ENCODE measurements at places on chromosomes 6 and 20.

DNA sequence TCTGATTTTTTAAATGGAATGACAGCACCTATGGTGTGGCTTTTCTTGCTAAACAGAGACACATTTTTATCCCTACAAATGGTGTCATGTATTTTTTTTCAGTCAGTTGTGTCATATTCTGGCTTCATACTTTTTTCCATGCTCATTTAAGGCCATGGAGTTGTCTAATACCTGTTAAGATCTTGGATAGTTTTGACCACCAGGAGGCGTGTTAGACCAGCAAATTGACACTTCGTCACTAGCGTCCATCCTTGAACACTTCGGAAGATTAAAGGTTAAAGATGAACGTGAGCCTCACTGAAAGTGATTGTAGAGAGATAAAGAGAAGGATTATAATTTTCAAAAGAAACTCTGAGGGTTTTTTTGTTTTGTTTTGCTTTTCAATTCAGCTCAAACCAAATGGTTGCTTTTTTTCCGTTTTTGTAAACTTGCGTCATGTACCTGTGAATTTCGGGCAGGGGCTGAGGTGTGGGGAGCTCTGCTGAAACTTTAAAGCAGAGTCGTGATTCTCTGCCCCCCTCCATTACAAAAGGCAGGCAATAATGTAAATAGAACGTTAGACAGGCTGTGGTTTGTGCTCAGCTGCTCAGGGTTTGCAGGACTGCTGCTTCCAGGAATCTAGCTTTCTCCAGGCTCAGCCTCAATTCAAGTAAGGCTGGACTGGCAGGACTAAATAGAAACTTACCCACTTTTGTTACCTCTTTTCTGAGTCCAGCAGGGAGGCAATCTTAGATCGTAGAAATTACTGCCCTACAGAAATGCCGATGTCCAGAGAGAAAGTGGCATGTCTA lies 245.1 kb downstream of the FOXA2 start:
- DNase-seq: peak; percentile 2

DNA sequence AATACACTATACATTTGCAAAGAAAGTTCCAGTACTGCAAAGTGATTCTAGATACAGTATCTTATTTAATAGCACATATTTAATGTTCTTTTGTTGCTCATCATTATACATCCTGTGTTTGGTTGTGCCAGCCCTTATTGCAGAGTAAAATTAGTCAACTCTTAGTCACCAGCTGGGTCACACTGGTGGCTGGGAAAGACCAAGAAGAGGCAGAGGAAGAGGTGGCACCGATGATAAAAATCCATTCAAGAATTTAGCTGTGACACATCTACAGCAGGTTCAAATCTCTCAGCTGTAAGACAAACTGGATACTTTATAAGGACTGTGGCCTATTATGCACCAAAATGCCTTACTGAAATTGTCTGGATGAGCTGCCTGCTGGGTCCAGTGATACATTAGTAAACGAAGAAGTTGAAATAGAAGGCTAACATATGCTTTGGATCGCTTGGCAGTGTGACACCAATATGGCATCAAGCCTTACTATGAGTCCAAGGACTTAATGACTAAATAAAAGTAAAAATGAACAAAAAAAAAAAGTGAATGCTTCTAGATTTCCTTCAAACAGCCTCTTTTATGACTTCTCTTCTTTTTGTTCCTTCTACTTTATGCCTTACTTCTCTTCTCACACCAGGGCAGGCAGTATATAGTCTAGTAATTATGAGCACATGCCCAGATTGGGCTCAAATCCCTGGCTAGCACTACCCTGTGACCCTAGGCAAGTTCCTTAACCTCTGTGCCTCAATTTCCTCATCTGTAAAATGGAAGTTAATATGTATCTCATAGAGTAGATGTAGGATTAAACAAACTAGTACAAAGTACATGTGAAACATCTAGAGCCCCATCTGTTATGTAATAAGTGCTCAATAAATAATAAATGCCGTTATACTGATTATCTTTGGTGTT lies 29.4 kb upstream of the RNF8 start:
- no peak for DNase-seq

GRCh38 chr6:40586369-40587201 lies 579 bp downstream of the LRFN2 start:
- DNase-seq: peak; percentile 2

GRCh38 chr6:106692819-106693208 lies 63.4 kb downstream of the QRSL1 start:
- DNase-seq: no peak

GRCh38 chr6:138999949-139000725 lies 12.1 kb upstream of the REPS1 start:
- no peak for DNase-seq

- peak; percentile 18 for DNase-seq
Measured at GRCh38 chr6:11236076-11236750, 3.7 kb upstream of the NEDD9 start.

DNA sequence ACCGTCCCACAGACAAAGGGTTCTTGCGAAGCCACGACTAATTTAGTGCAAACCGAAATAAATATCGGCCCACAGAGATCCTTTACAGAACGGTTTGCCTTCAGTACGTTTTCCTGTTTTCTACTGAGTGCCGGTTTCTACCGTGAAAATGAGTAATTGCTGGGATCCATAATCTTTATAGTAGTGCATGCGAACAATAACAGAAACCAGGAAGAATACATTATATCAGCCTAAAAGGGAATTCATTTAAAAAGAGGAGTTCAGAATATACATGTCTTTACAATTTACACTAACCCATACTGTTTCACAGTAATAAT lies 292 bp upstream of the MTCL3 start:
- no peak for DNase-seq

DNA sequence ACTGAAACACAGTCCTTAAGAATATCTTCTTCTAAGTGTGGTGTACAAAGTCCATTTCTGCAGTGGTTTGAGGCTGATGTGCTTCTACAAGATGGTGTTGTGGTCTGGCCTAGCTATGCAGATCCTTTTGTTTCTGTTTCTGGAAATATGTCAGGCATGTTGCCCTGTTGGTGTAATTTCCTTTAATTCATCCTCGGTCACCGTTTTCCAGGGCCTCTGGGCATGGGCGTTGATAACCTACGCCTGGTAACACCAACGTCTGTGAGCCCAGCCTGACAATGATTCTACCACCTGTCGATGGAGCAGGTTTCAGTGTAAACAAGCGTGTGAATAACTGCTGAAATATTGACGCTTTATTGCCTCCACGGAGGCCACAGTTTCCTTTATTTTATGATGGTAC lies 33.3 kb upstream of the AFDN start:
- DNase-seq: no peak

Data from NCI-H2227 treated with DMSO at 0.1 percent for 48 hours (cell line).